ENCODE measurements at places on chromosomes 3 and 15. TPM values are rescaled to one million over a fixed set of nuclear protein-coding genes. Genes with fewer than 3 reads are reported as not detected.

KNG1 gene
- total RNA-seq = not detected

KCNMB2 gene
- total RNA-seq = not detected

SLCO2A1 gene
- not detected for total RNA-seq

FETUB gene
- not detected for total RNA-seq

ITGA11 gene
- 0.90 TPM for total RNA-seq

TPRG1 gene
- 2.9 TPM for total RNA-seq

CCR4 gene
- 42.5 TPM for total RNA-seq
